T-helper 17 cell (primary cell): ENCODE measurements at places on chromosomes 5 and 9.

DNA sequence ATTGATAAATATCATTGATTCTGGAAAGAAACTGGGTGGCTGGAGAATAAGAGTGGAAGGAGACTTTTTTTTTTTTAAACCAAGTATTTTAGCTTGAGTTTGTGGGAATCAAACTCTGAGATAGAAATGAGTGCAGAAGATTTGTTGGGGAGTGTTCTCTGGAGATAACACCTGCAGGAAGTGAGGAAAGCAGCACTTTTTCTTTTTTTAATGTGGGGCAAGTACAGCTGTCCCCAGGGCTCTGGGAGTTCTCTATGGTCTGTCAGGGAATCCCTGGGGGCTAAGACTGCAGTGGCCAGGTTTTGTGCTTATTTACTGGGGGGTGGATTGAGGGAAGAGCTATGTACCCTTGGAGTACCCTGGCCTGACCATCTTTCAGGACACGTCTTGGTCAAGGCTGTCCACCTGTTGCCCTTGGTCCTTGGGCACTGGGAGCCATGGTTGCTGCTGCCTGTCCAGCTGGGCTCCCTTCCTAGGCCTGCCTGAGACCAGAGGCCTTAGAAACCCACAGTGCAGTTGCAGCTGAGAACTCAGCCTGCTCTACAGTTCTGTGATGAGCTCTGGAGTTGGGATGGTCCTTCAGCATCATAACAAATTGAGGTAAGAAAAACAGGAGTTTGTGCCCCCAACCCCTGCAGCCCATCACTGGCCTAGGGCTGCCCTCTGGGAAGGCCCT, 85.8 kb downstream of the PHAX start:
- peaks cover 3% of the 10 kb centered on the region for H3K36me3 ChIP-seq
- peaks cover 25% of the 10 kb centered on the region for H3K27me3 ChIP-seq
- H3K4me3 ChIP-seq: no peak overlapping the region

GRCh38 chr5:137589185-137589584, 90.1 kb upstream of the SPOCK1 start:
- DNase-seq: no peak
- H3K27ac ChIP-seq: no peak overlapping the region
- H3K4me3 ChIP-seq: no peak overlapping the region
- H3K27me3 ChIP-seq: peaks cover 24% of the 10 kb centered on the region
- H3K36me3 ChIP-seq: peaks cover 6% of the 10 kb centered on the region
- H3K4me1 ChIP-seq: peaks cover 5% of the 10 kb centered on the region

DNA sequence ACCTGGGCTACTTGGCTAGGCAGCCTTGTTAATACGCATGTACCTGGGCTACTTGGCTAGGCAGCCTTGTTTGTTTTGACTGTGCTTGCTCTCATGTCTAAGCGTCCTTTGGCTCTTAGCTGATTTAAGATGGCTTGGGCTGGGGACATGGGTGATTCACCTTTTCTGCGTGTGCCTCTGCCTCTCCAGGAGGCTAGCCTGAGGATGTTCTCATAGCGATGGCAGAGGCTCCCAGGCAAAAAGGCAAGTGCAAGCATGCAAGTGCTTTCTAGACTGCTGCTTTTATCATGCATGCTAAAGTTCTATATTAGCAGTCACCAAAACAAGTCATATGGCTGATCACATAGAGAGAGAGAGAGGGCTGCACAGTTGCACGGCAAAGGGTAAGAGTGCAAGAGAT, 300.5 kb downstream of the IRX1 start:
- no peaks in the 10 kb centered on the region for H3K4me1 ChIP-seq
- no peaks in the 10 kb centered on the region for H3K27me3 ChIP-seq
- H3K36me3 ChIP-seq: no peaks in the 10 kb centered on the region
- no peak overlapping the region for H3K27ac ChIP-seq
- no peak overlapping the region for H3K4me3 ChIP-seq
- no peak for DNase-seq

DNA sequence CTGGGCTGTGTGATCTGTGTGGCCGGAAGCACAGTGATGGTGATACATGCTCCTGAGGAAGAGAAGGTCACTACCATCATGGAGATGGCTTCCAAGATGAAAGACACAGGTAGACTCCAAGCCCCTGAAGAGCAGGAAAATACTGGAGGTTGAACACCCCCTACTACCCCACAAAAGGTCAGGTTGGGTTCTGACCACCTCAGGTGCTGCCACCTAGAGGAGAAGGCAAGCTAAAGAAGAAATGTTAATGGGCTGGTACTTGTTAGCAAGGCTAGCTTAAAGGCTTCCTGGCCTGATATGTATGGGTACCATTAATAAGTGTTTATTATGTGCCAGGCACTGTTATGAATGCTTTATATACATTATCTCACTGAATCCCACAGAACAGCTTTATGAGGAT, 11.7 kb downstream of the NIPAL4 start:
- no peak for DNase-seq
- peaks cover 4% of the 10 kb centered on the region for H3K36me3 ChIP-seq
- H3K27ac ChIP-seq: peak overlapping the region; percentile 19
- peaks cover 12% of the 10 kb centered on the region for H3K4me1 ChIP-seq

DNA sequence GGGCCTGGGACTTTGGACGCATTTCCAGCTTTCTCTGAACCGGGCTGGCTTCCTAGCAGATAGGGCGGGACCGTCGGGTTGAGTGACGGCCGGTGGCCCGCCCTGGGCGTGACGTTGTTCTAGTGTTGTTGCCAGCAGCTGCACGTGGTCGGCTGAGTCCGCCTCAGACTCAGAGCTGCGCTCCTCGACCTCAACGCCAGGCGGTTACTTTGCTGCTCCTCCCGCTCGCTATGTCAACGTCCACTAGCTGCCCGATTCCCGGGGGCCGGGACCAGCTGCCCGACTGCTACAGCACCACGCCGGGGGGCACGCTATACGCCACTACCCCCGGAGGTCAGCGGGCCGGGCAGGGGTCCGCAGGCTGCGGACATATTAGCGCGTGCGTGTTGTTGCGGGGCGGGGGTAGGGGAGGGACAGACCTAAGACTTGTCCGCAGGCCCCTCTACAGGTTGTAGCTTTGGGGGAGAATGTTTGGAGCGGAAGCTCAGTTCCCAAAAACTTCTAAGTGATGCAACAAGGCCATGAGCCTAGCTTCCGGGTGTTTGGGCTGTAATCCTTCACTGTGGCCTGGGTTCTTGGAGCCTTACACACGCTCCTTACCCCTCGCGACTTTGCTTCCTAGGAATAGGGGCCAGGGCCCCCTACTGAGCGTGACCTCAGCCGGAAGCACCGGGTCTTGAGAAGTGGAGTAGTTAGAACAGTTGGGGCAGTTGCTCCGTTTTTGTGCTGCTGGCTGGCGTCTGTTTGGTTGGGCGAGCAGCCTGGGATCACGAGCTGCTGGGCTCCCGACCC, at the start of gene EIF4EBP3:
Gene EIF4EBP3 (plus strand): TSS at position 155 of the 792 bp plus-strand sequence. CDS start 76 bp downstream, at position 231.
- H3K4me1 ChIP-seq: peaks cover 36% of the 10 kb centered on the region
- peaks cover 9% of the 10 kb centered on the region for H3K36me3 ChIP-seq
- DNase-seq: peak; percentile 82
- H3K4me3 ChIP-seq: peak within 1 kb of the TSS; percentile 89

- H3K4me1 ChIP-seq: no peaks in the 10 kb centered on the region
- no peaks in the 10 kb centered on the region for H3K36me3 ChIP-seq
- no peak overlapping the region for H3K27ac ChIP-seq
- H3K27me3 ChIP-seq: no peaks in the 10 kb centered on the region
- H3K4me3 ChIP-seq: no peak overlapping the region
Observed at GRCh38 chr9:12853051-12853450, 78.2 kb downstream of the LURAP1L start.

DNA sequence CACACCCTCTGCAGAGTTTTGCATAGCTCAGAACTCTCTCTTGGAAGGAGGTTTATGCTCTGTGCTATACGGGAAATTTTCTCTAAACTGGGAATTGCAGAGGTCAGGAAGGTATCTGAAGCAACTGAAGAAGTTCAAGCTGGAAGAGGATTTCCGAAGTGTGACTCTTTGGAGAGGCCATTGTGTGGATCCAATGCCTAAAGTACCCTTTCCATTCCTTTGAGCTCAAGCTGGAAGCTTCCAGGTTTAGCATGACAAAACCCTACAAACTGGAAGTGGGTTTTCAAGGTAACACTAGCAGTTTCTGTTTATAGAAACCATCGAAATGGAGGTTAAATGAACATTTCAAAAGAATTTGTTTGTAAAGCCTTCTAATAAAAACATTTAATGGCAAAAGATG, 187.1 kb downstream of the CFAP90 start:
- H3K4me3 ChIP-seq: no peak overlapping the region
- no peak overlapping the region for H3K27ac ChIP-seq
- H3K4me1 ChIP-seq: no peaks in the 10 kb centered on the region
- H3K27me3 ChIP-seq: peaks cover 3% of the 10 kb centered on the region
- no peak for DNase-seq

GRCh38 chr9:113566712-113567071, 103.2 kb downstream of the RGS3 start:
- H3K27ac ChIP-seq: no peak overlapping the region
- no peak for DNase-seq
- H3K27me3 ChIP-seq: no peaks in the 10 kb centered on the region

- no peak overlapping the region for H3K27ac ChIP-seq
- H3K4me3 ChIP-seq: no peak overlapping the region
- DNase-seq: no peak
- peaks cover 2% of the 10 kb centered on the region for H3K4me1 ChIP-seq
- peaks cover 4% of the 10 kb centered on the region for H3K36me3 ChIP-seq
Observed at GRCh38 chr5:179585941-179586401, 35.6 kb downstream of the RUFY1 start.

- no peak overlapping the region for H3K4me3 ChIP-seq
- no peaks in the 10 kb centered on the region for H3K27me3 ChIP-seq
- peaks cover 5% of the 10 kb centered on the region for H3K4me1 ChIP-seq
- H3K27ac ChIP-seq: no peak overlapping the region
- no peak for DNase-seq
Observed at GRCh38 chr9:35771075-35771433, 17.0 kb upstream of the MSMP start.

DNA sequence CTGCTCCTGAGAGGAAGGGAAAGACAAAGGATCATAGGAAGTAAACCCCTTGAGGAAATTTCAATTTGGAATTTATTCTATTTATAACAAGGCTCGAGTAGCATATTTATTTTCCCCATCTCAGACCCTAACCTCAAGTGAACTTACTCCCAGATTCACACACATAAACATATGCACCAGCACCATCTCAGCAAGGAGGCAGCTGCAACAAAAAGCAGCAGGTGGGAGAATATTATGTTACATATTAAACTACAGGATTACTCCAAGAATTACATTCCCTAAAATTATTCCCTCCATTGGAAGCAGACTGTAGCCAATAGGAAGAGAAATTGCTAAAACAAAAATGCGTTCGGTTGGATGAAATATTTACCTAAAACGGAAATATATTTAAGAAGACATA, 108.4 kb upstream of the PRSS3 start:
- no peak overlapping the region for H3K4me3 ChIP-seq
- H3K27me3 ChIP-seq: peaks cover 62% of the 10 kb centered on the region
- H3K27ac ChIP-seq: no peak overlapping the region
- H3K36me3 ChIP-seq: peaks cover 5% of the 10 kb centered on the region
- H3K4me1 ChIP-seq: peaks cover 9% of the 10 kb centered on the region
